ENCODE measurements at places on chromosomes 7 and 10.

- no peak for DNase-seq
Measured at GRCh38 chr7:69208848-69209247, 389.4 kb upstream of the AUTS2 start.

DNA sequence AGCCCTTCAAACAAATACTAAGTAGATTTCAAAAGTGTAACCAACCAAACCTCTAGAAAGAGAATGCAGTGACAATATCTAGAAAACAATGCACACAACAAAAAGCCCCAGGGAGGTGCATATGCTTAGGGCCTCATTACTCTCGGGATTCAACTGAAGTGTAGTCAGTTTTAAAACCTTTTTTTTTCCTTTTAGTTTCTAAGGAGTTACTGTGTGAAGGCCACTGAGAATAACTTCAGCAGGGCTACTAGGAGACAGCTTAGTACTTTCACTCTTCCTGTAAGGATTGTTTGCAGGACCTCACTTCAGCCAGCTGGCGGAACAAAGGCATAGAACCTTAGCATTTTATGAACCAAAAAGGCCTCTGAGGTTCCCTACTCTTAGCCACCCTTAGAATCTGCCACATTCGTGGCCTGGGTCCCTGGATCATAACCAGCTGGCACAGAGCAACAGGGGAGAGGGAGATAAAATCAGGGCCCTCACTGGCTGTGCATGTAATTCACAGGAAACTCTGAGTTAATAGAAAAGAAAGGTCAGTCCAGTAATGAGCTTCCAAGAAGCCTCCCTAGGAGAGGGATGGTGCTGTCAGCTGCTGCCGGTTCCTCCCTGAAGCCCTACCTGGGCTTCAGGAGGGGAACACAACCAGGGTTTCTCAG lies 3.6 kb downstream of the VOPP1 start:
- DNase-seq, result peak; percentile 53

DNA sequence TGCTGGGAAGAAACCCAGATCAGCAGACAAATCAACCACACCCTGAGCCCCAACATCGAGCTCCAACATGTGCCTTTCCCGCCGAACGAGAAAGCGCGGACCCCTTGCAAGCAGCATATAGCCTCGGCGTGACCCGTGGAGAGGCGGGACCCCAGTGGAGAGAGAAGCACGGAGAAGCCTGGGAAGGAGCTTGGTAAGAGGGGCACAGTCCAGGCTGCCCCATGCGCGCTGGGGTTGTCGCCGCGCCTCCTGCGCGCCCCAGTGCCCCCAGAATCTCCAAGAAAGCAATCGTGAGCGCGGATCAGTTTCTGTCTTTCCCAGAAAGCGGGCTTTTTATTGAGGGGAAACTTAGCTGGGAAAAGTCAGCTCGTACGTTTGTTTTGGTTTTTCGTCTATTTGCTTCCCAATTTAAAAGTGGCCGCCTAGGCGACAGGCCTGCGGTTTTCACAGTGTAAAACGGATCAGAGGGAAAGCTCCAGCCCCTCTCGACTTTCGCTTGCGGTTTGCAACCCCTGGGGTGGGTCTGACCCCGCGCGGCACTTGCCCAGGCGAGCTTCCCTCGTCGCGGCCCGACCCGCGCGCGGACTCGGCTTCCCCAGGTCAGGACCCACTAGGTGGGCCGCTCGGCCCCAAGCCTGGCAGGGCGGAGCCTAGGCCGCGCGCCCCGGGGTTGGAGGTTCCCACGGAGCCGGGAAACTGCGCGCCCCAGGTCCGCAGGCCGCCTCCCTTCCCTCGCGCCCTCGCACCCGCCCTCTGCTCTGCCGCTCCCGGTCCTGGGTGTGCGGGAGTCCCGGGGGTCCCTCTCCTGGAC lies 31.1 kb downstream of the SKIDA1 start:
- DNase-seq, result no peak

GRCh38 chr10:29469481-29470354 lies 165.1 kb downstream of the SVIL start:
- no peak for DNase-seq

- DNase-seq, result no peak
Measured at GRCh38 chr10:109663122-109663521, 260.2 kb downstream of the XPNPEP1 start.

- DNase-seq, result no peak
Measured at GRCh38 chr7:107016312-107016711, 28.2 kb upstream of the PRKAR2B start.

- no peak for DNase-seq
Measured at GRCh38 chr7:85038466-85038865, 148.4 kb downstream of the SEMA3D start.

DNA sequence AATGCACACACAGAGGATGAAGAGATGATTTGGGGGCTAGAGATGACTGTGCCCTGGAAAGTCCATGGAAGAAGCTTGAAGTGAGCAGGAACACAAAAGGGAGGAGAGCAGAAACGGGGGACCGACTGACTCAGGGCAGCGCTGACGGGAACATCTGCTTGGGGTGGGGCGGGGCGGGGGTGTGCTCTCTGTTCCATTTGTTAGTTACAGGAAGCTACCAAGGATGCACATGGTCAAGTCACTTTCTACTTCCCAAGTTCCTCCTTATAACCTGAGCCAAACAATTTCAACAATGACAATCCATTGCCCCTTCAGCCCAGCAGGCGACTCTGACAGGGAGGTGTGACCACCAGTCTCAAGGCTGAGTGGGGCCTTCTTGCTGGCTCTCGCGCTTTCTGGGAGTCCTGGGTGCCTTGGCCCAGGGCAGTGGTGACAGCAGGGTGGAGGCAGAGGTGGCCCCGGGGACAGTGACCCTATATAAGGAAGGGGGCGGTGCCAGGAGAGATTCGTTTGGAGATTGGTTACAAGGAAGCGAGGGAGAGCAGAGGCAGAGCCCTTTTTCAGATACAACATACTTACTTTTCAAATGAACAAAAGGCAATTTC lies 39.6 kb downstream of the CLEC2L start:
- no peak for DNase-seq

GRCh38 chr10:96370584-96371157 lies 11.9 kb upstream of the OPALIN start:
- peak; percentile 80 for DNase-seq

GRCh38 chr10:86439544-86439943 lies 72.9 kb upstream of the GRID1 start:
- no peak for DNase-seq

DNA sequence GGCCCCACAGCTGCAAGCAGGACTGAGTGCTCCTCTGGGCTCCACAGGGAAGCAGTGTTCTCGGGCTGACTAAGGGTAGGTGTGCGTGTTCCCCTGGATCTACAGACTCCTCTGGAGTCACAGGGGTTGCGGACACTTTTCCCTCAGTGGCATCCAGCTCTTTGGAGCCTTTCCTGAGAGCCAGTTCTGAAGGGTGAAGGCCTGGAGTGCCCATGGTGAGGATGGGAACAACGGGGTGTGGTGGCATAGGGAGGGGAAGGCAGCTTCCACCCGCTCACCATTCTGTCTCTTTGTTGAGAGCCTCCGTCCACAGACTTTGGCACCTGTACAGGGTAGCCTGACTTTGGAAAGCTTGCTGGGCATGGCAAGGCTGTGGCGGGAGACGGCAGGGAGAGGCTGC lies 104.1 kb upstream of the PCBD1 start:
- no peak for DNase-seq

GRCh38 chr7:54465095-54465494 lies 77.1 kb upstream of the VSTM2A start:
- DNase-seq, result no peak

DNA sequence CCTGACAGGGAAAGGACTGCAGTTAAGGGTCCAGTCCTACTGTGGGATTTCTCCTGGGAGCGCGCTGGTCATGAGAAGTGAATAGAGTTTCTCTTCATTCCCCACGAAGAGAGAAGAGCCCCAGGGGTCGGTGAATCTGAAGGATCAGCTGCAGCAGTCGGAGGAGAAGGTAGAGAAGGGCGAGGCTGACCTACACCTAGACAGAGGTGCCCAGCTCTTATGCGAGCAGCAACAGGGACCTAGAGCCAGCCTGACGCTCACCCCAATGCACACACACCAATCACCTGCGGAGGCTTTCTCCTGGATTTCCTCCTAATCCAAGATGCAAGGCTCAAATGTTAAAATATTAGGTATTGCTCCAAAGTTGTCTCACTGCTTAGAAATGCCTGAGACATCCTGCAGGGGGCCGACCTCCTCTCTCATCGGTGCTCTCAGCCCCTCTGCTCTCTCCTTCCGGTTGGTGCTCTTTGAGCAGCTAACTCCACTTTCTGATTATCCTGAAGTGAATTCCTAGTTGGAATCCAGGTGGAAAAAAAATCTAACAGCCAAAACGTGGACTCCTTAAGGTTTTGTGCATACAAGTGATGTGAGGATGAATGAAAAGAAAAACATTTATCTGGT lies 176.4 kb downstream of the AHR start:
- no peak for DNase-seq

GRCh38 chr7:133662830-133663229 lies 410.0 kb downstream of the EXOC4 start:
- DNase-seq, result no peak

DNA sequence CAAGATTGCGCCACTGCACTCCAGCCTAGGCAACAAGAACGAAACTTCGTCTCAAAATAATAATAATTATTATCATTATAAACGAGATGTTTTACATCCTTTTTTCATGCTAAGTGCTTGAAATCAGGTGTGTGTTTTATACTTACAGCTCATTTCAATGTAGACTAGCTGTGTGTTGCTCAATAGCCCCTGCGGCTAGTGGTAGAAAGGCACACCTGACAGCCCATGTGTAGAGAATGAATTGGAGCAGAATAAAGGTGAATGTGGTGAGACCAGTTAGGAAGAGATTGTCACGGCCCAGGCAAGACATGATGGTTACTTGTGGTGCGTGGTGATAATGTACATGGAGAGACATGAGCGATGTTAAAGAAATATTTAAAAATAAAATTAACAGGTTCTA lies 86.7 kb upstream of the TMEM26 start:
- DNase-seq, result no peak

DNA sequence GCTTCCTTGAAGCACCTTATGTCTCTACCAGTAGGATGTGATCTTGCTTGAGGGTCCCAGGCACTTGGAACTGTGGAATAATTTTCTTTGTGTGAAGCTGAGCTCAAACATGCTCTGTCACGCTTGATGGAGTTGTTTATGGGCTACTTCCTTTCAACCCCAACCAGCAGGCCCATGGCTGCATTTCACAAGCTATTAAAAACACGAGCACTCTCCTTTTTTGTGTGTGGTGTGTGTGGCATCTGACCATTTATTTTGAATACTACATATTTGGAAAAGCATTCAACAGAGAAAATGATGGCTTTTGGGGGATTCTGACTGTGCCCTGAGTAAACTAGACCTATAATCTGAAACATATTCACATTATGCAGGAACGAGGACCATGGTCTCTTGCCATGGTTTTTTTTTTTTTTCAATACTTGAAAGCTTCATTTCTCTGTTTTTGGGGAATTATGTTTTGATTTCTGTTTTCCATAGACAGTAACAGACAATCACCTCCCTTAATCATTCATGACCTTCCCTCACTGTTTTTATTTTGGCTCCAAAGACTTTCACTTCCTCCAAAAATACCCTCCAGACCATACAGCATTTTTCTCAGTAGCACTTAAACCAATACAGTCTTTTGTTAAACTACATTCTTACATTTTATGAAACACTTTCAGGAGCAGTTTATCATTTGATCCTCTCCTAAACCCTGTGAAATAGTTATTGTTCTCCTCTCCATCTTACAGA lies 233.6 kb upstream of the BMPER start:
- DNase-seq, result no peak

DNA sequence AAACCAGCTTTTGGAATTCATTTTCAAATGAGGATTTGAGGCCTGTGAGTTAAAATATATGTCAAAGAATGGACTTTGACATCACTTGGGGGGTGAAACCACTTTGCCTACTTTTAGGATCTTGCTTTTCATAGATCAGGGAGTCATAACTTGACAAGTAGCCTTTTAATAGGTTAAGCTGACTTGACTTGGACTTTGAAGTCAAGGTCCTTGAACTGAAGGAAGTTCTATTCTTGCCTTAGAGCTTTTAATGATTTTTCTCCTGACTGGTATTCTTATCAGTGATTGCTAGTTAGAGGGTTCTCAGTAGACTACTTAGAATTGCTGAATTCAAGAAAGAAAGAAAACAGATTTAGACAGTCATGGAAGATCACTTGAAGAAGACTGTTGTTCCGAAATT lies 17.7 kb downstream of the AGR2 start:
- DNase-seq, result no peak

- no peak for DNase-seq
Measured at GRCh38 chr7:150381785-150382122, 2.6 kb downstream of the ZNF775 start.
